ENCODE measurements at places on chromosomes 5 and 9. TPM values are rescaled to one million over a fixed set of nuclear protein-coding genes. Genes with fewer than 3 reads are reported as not detected.

CRHBP gene
- total RNA-seq = 2.0 TPM

ACTL7B gene
- 0.16 TPM for total RNA-seq

DNA sequence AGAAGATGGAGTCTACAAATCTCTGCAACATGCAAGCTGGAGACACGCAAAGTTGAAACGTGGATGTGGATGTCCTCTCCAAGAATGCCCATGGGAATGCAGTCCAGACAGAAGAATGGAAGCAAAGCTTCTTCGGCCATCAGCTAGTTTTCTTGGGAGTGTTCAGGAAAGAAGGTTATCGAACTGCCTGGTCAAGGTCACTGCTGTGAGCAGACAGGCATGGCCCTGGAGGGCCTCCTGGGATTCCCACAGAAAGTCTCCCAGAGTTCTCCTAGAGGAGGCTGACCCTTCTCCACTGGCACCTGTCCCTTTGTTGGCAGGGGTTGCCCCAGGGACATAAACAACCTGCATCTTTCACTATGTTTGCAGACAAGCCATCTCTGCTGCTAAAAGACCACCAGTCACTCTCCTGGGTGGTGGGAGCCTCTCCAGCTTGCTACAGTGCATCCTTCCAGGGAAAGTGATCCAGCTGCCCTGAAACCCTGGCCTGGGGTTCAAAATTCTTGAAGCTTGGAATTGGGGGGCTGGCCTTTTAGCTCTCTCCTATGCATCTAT, 265.8 kb downstream of the SYK start:
- peak; percentile 20 for DNase-seq

DNA sequence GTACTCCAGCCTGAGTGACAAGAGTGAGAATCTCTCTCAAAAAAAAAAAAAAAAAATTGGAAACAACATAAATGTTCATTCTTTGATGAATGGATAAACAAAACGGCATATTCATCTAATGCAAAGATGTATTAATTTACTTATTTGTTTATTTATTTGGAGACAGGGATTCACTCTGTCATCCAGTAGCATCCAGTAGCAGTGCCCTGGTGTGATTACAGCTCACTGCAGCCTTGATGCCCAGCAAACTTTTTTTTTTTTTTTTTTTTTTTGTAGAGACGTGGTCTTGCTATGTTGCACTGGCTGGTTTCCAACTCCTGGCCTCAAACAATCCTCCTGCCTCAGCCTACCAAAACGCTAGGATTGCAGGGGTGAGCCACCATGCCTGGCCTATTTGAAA, 24.4 kb downstream of the OR2V2 start:
- DNase-seq = no peak

DNA sequence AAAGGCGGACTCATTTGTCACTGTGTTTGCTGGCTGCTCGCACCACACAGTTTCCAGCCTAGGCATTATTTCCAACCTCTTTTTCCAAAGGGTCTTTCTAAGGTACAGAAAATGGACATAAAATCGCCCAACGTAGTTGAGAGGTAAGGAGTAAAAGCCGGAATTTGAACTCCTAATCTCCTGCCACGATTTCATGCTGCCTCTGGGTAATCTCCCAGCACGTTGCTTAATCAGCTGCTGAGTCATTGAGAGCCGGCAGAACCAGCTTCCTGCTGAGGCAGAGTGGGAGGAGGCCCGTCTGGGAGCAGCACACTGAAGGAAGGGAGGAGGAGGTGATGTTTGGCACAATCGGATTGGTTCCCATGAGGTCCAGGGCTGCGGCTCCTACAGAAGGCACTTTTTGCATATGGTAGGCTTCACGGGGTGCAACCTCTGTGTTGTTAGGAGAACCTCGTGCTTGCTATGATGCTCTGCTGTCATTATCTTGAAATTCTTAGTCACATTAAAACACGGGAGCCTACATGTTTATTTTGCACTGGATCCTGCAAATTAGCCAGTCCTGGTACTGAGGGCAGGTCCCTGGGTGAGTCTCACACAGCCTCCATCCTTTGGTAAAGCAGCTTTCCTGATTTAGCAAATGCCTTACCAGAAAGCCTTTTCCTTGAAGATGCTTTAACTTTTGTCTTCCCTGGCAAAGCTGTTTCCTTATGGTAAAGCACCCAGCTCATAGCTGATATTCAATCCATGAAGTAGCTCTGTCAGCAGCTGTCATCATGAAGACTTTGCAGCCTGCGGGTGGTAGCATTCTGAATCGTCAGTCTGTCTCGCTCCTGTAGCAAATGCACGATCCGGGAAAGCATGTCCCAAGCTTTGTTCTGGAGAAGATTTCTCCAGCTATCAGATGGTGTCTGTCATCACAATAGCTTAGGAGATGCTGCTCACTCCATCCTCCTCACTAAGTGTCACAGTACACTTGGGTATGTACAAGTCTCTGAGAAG, 191.6 kb upstream of the MSX2 start:
- DNase-seq = peak; percentile 91

DNA sequence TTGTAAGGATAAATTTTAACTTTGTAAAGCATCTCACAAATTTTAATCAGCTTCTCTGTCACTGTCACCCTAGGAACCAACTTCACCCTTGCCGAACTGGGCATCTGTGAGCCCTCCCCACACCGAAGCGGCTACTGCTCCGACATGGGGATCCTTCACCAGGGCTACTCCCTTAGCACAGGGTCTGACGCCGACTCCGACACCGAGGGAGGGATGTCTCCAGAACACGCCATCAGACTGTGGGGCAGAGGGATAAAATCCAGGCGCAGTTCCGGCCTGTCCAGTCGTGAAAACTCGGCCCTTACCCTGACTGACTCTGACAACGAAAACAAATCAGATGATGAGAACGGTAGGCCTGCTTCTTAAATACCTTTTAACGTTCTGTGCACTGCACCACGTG, 916.3 kb upstream of the WWC1 start:
- no peak for DNase-seq

- no peak for DNase-seq
These were observed 171.6 kb downstream of the FAM174A start for GRCh38 chr5:100706776-100707175.
